ENCODE measurements at places on chromosomes 7 and 10. TPM values are rescaled to one million over a fixed set of nuclear protein-coding genes. Genes with fewer than 3 reads are reported as not detected.

Gene VSTM4
- total RNA-seq = 2.3 TPM

DNA sequence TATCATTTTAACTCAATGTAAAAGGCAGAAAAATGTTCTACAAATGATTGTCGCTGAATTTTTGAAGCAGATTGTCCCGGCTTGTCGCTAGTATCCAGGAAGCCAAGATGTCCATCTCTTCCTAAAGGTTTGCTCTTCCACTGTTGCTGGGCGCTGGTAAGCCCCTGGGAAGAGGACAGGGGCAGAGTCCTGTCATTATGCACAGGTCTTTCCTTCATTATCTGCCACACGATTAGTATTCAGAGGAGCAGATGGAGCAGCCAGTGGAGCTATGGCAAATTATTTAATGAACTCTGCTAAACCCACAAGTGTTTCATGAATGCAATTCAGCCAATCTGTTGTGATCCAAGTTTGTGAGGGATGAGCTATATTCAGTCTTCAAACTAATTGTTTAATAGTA lies 499.1 kb upstream of the NRP1 start:
- DNase-seq = no peak

Gene LIPF
- total RNA-seq = not detected

DNA sequence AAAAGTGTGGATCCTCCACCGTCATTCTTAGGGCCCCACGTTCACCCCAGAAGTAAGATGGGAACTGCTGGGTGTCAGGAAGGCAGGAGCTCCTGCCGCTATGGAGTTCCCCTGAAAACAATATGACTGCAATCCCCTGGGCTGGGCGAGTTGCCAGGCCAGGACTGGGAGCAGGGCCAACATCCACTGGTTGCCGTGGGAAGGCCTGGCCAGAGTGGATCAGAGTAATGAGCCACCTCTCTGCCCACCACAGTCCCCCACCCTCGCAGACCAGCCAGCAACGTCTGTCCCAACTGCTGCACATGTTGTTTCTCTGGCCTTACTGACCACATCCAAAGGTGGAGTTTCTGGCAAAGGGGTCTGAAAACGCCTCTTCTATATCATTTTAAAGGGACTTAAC lies 86.6 kb downstream of the STRA8 start:
- DNase-seq = no peak

Gene TIMM23
- total RNA-seq = 72.0 TPM

- DNase-seq = no peak
Measured at GRCh38 chr10:97280783-97281182, 11.7 kb downstream of the ARHGAP19 start.

DNA sequence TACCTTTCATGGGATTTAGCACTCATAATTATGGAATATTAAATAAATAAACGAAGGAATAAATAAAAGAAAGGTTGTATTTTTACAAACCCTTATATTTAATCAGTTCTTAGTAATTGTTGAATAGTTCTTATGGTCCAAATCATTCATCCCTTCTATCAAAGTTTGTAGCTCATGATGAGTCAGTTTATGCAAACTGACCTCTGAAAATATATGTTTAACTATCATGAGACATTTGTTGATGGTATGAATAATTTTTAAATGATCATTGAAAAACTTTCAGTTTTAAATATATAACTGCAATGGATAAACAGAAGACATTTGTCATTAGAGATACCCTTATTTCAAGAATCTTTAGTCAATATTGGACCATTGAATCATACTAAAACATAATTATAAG lies 411.2 kb upstream of the LRRTM3 start:
- no peak for DNase-seq

Gene ACSL5
- total RNA-seq = not detected

GRCh38 chr10:10871352-10871751 lies 146.3 kb upstream of the CELF2 start:
- no peak for DNase-seq

- no peak for DNase-seq
Measured at GRCh38 chr10:18860631-18861240, 187.9 kb upstream of the MALRD1 start.

Gene SPAM1
- not detected for total RNA-seq

DNA sequence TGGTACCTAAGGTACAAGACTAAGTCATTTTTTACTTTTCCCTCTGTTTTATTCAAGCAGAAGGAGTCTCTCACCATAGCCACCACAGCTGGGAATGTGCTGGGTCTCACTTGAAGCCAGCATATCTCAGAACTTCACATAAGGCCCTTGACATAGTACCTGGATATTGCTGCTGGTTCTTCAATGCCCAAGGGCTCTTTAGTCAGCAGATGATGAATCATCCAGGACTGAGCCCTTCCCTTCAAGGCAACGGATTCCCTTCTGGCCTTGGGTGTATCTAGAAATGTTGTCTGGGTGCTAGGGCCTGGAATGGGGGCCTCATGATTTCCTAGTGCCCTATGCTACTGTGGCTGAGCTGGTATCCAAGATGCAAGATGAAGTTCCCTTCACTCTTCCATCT lies 93.9 kb downstream of the ADCYAP1R1 start:
- no peak for DNase-seq

Gene ADAM22
- 12.1 TPM for total RNA-seq

DNA sequence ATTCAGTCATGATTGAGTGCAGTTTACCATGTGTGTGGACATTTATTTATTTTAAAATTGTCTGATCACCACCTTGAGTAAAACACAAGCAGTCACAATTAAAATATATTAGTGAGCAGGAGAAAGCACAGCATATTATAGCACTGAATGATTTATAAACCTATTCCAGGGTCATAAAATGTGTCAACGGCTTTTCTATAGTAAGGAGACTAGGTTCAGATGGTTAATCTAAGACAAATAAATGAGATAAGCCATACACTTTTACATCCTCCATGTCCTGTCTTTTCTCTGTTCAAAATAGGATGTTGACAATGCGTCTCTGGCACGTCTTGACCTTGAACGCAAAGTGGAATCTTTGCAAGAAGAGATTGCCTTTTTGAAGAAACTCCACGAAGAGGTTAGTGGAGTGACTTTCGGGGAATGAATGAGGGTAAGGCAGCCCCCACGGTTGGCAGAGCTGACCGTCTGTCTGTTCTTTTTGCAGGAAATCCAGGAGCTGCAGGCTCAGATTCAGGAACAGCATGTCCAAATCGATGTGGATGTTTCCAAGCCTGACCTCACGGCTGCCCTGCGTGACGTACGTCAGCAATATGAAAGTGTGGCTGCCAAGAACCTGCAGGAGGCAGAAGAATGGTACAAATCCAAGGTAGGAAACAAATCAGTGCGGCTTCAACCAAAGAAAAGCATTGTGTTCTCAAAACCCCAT lies 5.4 kb downstream of the VIM start:
- no peak for DNase-seq

- DNase-seq = no peak
Measured at GRCh38 chr7:100884736-100885439, 4.6 kb downstream of the UFSP1 start.

Gene SORCS1
- 9.1 TPM for total RNA-seq

- no peak for DNase-seq
Measured at GRCh38 chr10:102424145-102424544, 3.5 kb downstream of the FBXL15 start.

DNA sequence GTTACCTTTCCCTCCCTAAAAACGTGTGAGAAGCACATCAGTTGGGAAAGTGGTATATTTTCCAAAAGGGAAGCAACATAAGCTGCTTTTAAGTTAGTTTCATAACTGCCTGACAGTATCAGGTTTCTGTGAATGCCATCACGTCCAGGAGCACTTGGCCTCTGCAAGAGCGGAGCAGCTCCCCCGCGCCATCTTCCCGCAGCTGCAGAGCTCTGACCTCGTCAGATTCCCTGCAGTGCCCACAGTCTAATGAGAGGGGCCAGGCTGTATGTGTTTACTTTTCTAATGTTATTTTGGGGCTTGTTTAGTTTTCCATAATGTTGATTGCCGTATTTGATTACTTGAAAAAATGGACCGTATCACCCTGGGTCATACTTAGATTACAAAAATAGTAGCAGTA lies 74.2 kb downstream of the MGMT start:
- no peak for DNase-seq

- no peak for DNase-seq
Measured at GRCh38 chr7:29122081-29122480, 24.3 kb downstream of the CPVL start.

DNA sequence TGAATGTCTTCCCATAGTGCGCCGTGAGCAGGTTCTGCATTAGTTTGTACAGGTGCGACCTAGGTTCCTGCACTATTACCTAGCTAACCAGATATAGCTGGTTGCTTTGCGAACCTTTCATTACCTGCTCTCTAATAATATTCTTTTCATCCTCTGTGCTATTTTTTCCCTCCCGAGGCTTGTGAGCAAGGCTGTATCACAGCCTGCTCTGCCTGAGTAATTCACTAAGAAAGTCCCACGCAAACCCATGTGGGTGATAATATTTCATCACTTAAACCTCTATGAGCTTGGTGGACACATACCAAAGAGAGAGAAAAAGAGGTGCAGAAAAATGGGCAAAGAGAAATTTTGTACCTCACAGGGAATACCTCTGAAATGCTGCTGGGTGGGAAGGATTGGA lies 8.4 kb downstream of the INHBA start:
- DNase-seq = no peak

Gene ORAI2
- 48.5 TPM for total RNA-seq

Gene SEPHS1
- 158 TPM for total RNA-seq

- no peak for DNase-seq
Measured at GRCh38 chr7:15832996-15833395, 146.5 kb upstream of the MEOX2 start.

Gene NEUROD6
- total RNA-seq = not detected

DNA sequence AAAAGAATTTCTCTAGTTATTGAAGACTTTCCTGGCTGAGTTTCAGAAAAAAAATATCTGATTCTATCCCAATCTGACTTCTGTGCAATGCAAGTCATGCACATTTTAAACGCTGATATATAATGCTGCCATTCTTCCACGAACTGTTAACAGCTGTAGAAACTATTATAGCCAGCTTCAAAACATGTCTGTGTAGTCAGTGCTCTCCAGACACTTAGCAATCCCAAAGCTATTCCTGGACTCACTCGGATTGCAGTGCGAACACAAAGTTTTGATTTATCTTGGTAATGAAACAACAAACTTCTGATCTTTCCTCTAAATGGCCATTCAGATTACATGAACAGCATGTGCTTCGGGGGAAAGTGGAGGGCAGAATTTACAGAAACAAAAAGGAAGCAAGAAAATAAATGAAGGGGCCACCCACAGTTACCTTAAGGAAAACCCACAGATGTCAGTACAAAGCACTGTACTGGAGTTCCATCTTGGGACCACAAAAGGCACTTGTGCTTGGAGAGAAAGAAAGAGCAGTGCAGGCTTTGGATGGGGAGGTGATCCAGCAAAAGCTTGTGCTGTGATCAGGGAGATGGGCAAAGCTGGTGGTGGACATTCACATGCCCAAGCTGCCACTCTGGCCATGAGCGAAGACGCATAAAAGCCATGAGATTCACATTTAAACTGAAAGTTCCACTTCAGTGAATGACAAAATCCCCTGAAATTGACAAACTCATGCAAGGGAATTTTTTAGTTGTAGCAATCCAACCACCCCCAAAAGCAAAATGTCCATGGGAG lies 32.1 kb upstream of the ADO start:
- no peak for DNase-seq

Gene PTPRN2
- 32.2 TPM for total RNA-seq

DNA sequence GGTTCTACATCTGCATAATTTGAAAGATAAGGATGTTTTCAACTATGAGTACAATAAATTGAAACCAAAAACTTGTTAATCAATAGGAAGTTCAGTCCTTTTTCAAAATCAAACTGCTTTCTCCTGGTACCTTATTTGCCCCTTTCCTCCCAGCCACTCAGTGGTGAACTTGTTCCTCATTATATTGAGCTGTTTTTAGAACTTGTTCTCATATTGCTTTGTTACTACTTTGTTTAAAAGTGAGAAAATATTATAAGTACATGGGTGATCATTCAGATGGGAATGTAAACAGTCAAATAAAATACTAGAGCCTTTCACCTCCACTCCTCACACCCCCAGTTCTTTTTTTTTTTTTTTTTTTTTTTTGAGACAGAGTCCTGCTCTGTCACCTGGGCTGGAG lies 17.2 kb downstream of the UBE3C start:
- no peak for DNase-seq

GRCh38 chr7:40922316-40922670 lies 780.6 kb downstream of the INHBA start:
- DNase-seq = no peak

DNA sequence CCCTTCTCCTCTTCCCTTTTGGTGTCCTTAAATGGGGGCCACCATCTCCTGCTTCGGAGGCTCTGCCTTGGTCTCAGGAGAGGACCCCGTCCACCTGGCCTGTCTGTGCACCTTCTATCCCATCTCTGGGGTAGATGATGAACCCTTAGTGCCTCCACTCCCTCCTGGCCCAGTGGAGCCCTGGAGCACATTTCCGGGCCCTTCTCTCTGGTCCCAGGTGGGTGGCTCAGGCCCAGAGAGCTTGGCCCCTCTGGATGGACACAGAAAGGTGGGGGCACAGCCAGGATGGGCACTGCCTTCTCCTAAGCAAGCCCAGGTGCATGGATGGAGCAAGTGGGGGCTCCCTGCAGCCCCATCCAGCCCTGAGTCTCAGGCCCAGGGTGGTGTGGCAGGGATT lies 121.4 kb upstream of the RET start:
- no peak for DNase-seq

Gene TCF7L2
- total RNA-seq = 34.8 TPM

Gene CH25H
- total RNA-seq = not detected

DNA sequence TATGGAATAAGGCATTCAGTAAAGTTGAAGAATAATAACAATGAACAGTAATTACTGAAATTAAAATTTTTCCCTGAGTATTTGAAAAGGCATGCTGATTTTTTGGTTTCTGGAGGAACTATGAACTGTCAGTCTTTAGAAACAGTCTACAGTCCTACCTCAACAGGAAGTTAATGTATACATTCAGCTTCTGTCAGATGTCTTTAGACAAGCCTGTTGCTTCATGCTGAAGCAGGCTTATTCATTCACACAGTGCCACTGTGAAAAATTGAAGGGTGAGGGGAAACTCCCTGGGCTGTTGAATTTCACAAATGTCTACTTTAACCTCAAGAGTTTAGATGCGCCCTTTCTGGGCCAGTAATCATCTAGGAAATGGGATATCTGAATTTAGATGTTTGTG lies 3.5 kb downstream of the NRF1 start:
- DNase-seq = no peak

DNA sequence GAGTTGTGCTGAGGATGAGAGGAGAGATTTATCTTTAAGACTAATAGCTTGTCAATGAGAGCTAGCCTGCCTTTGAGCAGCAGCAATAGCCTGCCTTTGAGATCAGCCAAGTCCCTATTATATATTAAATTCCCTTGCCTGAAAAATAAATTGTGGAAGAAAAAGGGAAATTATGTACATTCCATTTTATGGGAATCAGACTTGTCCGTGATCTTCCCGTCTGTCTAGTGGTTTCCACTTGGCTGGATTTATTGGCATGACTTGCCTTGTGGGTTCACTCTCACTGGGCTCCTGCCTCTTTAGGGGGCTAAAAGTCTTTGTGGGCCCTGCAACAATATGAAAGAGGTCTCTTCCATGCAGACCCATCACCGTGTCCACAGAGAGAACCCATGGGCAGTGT lies 171.7 kb upstream of the FRMD4A start:
- DNase-seq = no peak

GRCh38 chr10:113612154-113612553 lies 51.7 kb downstream of the NRAP start:
- DNase-seq = no peak

Data from neural crest cell (in vitro differentiated cells).